ENCODE measurements at places on chromosomes 2 and 18.

DNA sequence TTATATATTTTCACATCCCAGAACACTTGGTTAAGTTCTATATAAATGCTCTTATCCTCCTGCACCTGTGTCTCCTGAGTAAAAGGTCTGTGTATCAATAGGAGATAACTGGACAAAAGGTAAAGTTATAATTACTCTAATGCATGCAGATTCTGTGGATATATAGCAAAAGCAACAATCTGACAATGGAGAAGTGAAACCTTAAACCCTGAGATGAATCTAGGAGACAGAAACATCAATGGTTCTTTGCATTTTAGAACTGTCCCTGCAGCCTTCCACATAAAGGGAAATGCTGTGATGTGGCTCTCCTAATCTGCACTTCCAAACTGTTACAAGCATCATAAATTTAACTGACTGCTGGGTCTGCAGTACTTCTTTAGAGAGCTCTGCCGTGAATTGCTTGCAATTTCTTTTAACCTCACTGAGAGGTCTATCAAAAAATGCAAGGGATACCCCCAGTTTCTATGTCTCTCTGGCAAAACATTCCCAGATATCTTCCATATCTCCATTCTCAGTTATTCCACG, 42.8 kb upstream of the FSIP2 start:
- no peak for DNase-seq

- DNase-seq, result no peak
Observed at GRCh38 chr2:112920923-112921532, 10.1 kb downstream of the IL37 start.

GRCh38 chr2:68283419-68283812, 31.1 kb upstream of the PPP3R1 start:
- DNase-seq, result no peak

DNA sequence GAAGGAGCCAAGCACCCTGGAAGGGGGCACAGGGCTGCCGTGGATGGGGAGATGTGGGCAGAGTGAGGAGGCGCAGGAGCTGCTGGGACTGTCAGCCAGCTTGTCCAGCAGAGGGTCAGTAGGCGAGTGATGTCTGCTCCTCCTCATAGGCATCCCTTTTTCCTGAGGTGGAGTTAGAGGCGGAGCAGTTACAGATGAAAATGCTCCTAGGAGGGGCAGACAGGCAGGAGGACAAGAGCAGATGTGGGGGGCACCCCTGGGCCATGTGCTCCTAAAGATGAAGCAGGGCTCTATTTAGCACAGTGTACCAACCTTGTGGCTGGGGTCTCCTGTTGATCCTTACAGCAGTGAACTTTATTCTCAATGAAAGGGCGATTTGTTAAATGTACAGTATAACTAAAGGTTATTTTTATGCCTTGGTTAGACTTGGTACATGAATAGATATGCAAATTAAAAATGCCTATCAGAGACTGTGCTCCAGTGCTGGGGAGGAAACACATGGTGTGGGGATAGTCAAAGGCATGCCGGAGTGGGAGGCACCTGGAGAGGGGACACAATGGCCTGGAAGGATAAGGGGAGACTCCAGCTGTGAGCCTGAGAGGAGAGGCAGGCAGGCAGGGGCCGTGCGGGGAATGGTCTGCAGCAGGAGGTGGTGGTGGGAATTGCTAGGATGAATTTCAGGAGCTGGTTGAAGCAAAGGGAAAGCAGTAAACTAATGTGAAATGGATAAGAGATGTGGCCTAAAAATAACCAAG, 175.3 kb downstream of the CLIP4 start:
- no peak for DNase-seq

GRCh38 chr2:163775304-163775703, 39.5 kb upstream of the FIGN start:
- no peak for DNase-seq

GRCh38 chr2:239822146-239822831, 202.9 kb downstream of the NDUFA10 start:
- no peak for DNase-seq

GRCh38 chr2:222179592-222179991, 119.2 kb downstream of the PAX3 start:
- DNase-seq, result no peak

- DNase-seq, result no peak
Observed at GRCh38 chr2:216183462-216183861, 74.3 kb downstream of the XRCC5 start.

GRCh38 chr2:222701233-222701632, 29.8 kb downstream of the MOGAT1 start:
- DNase-seq, result no peak

DNA sequence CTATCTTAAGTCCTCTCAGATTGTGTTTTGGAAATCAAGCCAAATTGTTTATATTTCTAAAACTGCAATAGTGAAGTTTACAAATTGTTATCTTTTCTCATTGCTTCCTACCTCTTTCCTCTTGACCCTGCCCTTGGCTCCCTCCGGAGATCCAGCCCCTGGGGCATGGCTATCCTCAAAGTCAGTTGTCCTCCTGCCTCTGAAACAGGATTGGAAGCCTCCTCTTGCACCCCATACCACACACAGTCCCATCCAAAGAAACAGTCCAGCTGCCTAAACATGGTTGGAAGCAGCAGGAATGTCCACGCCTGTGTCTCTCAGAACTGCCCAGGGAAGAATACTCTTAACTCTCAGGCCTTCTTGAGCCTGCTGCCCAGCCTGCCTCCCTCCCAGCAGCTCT, 30.1 kb upstream of the COL6A3 start:
- DNase-seq, result no peak

GRCh38 chr2:36277881-36278523, 77.6 kb upstream of the CRIM1 start:
- DNase-seq, result no peak

DNA sequence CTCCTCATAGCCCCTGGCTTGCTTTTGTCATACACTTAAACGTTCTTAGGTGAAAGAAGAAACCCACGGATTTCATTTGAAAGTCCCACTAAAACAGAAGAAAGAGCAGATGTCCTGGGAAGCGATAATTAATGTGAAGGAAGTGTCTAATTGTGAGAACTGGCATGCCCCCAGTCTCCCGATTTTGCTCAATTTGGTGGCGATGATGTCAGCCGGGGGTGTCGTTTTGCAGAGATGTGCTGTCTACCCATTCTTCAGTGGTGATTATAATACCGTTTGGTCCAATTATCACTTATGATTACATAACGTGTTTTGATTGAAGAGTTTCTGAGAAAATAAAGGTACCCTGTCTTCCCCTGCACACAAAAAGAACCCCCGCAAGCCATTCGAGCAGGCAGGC, 103.1 kb downstream of the RTN4 start:
- no peak for DNase-seq

DNA sequence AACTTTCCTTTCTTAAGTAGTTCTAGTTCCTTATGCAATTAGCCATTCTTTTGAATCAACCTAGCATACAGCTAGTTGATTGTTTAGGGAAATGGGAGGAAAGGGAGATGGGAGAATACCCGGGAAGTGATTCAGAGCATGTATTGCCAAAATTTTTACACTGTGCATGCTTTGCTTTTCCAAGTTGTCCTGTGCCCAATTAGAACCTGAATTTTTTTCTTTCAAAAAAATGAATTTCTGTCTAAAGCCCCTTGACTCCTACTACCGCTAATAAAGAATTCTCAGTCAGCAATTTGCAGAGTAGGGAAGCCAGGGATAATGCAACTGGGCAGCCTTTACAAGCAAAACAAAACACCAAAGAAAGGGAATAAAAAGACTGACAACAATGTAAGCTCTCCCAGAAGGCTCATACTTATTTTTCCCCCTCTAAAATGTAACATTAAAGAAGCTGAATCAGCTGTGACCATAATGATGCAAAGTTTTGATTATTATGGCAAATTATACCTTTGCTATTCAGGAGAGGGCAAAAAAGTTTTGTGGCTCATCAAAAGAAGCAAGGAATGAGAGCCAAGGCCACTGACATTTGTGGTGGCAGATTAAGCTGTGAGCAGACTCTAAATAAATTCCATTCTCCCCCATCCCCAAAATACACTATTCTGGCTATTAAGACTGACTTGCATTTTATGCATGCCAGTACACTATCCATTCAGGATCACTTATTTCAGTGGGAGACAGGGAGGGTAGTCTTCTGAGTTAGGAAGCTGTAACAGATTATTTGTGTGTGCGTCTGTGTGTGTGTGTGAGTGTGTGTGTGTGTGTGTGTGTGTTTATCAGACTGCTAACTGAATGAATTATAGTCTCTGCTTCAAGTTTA, 174.3 kb downstream of the ERBB4 start:
- peak; percentile 37 for DNase-seq

GRCh38 chr2:43759195-43759594, 14.6 kb upstream of the DYNC2LI1 start:
- DNase-seq, result peak; percentile 88

- no peak for DNase-seq
Observed at GRCh38 chr18:27564066-27564465, 379.0 kb upstream of the CHST9 start.

DNA sequence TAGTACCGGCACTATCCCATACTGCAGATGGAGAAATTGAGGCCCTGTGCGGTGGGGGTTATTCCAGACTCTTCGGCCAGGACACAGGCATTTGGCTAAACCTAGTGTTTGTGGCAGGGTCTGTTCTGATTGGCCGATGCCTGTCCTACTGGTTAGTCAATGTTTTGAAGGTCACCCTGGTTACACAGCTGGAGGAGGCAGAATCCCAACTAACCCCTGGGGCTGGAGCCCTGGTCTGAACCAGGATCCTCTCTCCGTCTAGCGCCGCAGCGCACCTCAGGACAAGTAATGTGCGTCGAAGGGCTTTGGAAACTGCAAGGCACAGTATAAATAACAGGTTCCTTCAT, 19.4 kb downstream of the TEX44 start:
- DNase-seq, result peak; percentile 65

DNA sequence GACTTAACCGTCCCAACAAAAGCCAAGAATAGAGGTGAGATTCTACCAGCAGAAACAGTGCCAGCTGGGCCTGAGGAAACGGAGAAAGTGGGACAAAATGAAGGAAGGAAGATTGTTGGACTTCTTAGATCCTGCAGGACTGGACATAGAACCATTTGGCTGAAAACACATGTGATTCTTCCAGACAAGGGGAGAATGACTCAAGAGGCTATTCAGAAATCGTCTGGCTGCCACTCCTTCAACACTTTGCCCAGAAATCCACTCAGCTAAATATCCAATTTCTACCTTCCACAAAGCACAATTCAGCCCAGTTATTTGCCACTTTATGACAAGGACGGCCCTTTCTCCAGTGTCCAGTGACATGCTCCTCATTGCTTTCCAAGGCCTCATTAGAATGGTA, 61.6 kb downstream of the SNORC start:
- DNase-seq, result no peak

GRCh38 chr18:72197591-72197990, 346.6 kb downstream of the CBLN2 start:
- DNase-seq, result no peak

DNA sequence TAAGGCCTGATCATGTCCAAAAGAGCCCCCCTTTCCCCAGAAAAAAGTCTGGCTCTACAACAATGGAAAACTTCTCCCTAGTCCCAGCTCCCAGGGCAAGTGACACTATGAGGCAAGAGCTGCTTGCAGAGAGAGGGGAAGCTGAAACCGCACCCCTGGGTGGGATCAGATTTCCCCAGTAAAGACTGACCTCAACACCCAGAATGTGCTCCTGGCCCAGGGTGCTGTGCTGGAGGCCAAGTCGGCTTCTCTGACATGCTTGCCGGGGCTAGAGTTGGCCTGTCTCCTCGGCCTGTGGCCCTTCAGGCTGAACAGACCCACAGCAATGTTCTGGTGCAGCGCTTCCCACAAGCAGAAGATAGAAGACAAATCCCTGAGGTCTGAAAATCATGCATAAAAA, 18.4 kb upstream of the ST8SIA3 start:
- no peak for DNase-seq

GRCh38 chr2:211181626-211182025, 625.2 kb downstream of the CPS1 start:
- DNase-seq, result no peak

- no peak for DNase-seq
Observed at GRCh38 chr2:136932700-136933099, 167.4 kb downstream of the THSD7B start.

DNA sequence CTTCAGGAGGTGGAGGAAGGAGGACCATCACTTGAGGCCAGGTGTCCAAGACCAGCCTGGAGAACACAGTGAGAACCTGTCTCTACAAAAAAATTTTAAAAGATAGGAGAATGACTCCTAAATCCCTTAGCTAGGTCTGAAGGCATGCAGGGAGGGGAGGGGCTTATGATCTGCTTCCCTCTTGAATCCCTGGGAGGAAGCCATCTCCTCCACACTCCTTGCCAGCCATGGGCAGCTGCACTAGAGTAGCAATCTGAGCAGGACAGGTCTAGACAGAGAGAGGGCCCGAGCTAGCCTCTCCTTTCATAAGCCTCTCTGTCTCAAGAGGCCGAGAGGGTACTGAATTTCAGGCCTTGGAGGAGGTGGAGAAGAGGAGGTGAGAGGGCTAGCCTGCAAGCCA, 42.5 kb downstream of the DAPL1 start:
- no peak for DNase-seq
